Left lobe of liver (tissue), 2 donors: ENCODE measurements at places on chromosomes 16 and 17.

DNA sequence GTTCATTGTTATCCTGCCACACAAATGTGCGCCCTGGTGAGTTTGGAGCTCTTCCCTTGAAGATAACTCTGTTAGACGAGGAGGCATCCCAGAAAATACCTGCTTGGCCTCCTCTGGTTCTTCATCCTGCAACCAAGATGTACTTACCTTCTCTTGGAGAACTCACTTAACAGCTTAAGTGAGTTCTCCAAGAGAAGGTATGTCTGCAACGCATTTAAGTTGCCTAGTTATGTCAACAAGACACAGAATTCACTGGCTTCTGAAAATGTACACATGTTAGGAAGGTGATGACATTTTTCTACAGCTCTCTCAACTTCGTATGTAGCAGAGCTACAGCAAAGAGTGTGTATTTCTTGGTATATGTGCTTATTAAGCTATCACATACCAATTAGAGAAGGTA, 78.6 kb upstream of the NOG start:
- DNase-seq = no peak

GRCh38 chr16:23368469-23368868, 66.4 kb downstream of the SCNN1B start:
- DNase-seq = no peak

GRCh38 chr16:2244926-2245795, 6.2 kb downstream of the ECI1 start:
- no peak for DNase-seq

DNA sequence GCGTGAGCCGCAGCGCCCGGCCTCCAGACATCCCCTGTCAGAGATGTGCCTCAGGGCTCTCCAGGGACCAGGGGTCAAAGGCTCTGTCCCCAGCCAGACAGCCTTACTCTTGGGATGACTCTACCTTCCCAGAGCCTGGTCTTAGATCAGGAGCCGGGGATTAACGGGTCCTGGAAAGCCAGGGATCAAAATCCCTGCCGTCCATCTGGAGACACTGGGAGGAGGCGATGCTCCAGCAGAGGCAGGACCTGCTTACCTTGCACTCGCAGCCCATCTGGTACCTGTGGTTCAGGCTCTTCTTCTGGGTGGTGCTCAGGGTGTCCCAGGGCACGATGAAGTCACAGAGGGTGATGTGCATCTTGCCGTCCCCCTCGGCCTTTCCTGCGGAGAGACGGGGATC, 16.7 kb upstream of the USP36 start:
- no peak for DNase-seq

DNA sequence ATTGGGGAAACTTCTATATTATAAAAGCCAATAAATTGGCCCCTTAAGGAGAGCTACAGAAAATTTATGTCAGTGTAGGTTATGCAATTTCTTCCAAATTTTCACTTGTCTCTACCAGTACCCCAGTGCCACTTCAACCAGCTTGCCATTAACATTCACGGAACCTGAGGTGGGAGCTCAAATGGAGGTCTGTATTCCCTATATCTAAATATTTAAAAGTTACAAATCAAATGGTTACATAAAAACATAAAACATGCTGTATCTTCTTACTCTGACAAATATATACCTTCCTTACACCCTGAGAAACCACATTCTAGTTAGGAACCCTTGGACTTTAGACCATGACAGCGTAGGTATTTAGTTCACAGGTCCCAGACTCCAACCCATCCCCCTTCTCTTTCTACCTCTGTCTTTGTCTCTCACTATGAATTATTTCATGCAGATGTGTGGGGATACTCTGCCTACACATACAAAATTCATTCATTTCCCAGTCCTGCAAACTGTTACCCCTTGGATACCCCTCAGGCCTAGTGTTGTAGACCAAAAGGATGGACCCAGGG, 127.8 kb upstream of the PMFBP1 start:
- no peak for DNase-seq

- DNase-seq = no peak
These were observed 8.7 kb downstream of the CORO7 start for GRCh38 chr16:4407543-4408322.

DNA sequence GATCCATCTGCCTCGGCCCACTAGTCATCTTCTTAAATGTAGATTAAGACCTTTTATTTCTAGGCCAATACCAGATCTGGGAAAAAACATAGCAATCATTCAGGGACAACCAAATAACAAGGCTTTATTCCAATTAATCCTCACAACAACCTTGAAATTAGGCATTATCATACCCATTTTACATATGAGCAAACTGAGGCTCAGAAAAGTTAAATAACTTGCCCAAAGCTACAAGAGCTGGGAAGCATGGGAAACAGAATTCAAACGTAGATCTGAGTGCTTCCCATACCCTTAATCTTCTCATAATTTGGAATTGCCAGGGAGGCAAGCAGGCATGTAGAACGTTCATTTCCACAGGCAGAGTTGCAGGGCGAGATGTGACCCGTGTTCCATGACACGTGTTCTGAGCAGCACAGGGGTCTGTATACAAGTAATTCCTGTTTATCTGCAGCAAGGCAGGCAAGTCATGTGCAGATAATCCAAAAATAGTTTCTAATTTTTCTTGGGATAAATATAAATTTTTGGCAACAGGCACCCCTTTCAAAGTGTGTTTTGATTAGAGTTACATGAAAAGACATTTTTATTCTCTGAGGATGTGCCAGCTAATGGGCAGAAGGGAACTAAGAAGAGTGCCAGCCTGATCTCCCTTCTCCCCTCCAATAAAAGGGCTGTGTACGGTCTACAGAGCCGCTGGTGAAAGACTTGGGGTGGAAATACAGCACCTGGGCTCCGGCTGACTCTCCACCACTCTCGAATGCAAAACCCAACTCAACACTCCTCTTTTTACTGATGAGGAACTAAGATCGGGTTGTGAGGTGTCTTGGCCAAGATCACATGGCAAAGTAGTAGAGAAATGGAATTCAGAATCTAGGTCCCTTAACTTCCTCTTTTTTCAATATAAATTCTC, 27.7 kb upstream of the MYOCD start:
- DNase-seq = no peak

DNA sequence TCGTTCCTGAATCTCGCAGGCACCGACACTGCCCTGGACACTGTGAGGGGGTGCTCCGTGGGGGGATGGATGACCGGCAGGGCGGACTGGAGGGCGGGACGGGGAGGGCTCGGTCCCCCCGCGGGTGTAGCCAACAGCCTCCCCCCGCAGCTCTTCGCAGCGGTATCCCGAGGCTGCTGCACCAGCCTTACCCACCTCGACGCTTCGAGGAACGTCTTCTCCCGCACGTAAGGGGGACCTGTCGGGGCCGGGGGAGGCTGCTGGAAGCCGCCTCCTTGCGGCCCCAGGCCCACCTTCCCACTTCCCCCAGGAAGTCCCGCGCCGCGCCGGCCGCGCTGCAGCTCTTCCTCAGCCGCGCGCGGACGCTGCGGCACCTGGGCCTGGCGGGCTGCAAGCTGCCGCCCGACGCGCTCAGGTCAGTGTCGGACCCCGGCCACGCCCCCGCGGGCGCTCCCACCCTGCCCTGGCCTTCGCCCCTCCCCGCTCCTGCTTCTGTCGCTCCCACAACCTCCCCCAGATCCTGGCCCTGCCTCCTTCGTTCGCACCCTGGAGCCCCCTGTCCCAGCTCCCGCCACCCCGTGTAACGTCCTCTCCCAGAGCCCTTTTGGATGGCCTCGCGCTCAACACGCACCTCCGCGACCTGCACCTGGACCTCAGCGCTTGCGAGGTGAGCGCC, 3.3 kb downstream of the CARMIL2 start:
- no peak for DNase-seq

- no peak for DNase-seq
These were observed 171.2 kb downstream of the ZNF423 start for GRCh38 chr16:49684696-49685095.

DNA sequence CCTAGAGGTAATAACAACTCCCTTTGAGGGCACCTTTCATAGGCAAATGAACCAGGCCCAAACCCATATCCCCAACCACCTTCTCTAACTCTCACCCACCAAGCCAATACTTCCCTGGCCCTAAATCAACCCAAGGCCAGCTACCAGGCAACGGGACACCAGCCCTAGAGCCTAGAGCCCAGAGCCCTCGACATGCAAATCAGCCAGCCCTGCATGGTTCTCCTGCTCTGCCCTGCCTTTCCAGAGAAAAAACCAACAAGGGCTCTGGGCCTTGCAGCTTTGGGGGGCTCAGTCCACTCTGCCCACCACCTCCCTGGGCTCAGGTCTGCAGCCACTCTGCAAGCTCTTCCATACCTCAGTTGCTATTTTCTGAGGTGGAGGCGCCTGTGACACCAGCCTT, 55.0 kb downstream of the PITPNM3 start:
- no peak for DNase-seq

- DNase-seq = no peak
These were observed 10.7 kb upstream of the SMTNL2 start for GRCh38 chr17:4573669-4574068.

GRCh38 chr16:10752843-10753523, 9.3 kb downstream of the NUBP1 start:
- no peak for DNase-seq

GRCh38 chr16:4723071-4723767, 10.9 kb downstream of the ANKS3 start:
- no peak for DNase-seq

DNA sequence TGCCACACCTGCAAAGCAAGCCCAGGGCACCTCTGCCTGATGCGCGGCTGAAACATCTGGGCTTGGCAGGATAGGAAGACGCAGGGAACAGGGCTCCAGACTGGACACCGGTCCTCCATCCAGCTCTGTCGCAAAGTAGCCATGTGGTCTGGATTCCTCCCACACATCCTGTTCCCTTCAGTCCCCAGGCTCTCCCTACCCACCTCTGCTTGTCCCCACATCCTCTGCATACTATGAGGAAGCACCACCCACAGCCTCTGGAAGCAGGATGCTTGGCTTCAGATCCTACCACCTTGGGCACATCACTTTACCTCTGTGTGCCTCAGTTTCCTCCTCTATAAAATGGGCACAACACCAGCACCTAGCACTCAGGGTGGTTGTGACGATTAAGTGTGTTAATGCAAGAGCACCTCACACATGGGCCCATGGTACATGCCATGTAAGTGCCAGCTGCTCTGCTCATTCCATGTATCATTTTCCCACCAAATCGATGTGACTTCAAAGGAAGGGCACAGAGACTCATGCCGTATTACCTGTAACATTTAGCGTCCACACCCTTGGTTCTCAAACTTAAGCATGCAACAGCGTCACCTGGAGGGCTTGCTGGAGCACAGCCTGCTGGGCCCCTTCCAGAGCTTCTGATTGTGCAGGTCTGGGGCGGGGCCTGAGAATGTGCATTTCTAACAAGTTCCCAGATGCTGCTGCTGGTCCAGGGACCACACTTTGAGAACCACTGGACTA, 138.6 kb upstream of the SDK2 start:
- no peak for DNase-seq

GRCh38 chr16:73601911-73602310, 554.0 kb upstream of the ZFHX3 start:
- no peak for DNase-seq

DNA sequence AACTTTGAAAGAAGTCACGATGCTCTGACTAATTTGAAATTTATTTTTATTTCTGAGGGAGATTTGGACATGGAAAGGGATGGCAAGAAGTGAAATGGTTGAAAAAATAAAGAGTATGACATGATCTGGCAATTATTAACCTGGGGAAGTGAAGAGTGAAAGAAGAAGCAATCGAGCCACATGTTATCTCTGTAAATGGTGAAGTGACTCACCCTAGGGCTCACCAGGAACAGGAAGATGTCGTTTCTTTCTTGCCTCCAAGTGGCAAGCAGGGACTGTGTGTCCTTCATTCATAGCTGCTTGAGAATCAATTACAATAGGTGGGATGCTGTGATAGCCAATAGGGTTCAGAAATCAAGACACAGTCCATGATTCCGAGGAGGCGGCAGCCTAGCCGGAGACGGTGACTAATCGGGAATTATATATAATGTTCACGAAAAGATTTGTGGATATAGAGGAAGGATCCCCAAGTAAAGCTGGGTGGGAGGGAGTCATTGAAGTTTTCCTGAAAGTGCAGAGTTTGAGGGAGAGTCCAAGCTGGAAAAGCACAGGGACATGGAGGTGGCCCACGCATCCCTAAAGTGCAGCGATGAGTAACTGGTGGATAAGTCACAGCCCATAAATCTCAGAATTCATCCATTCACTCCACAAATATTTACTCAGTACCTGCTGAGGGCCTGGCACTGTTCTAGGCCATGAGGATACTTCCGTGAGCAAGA, 18.2 kb upstream of the KRT20 start:
- DNase-seq = no peak

DNA sequence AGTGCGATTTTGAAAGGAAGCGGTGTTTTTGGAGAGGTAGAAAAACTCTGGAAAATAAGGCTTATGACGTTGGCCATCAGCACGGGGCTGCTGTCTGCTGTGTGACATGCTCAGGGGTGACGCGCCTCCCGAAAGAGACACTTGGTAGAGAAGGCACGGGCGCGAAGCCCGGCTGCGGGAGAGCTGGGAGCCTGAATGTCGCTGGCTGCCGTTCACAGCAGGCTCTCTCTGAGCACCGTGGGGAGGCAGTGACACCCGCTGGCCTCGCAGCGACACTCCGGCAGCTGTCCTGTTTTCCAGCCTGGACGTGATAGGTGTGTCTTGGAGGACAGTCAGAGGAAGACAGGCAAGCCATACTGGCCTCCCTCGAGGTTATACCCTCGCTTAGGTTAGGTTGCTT, 759.1 kb upstream of the RBFOX1 start:
- no peak for DNase-seq

DNA sequence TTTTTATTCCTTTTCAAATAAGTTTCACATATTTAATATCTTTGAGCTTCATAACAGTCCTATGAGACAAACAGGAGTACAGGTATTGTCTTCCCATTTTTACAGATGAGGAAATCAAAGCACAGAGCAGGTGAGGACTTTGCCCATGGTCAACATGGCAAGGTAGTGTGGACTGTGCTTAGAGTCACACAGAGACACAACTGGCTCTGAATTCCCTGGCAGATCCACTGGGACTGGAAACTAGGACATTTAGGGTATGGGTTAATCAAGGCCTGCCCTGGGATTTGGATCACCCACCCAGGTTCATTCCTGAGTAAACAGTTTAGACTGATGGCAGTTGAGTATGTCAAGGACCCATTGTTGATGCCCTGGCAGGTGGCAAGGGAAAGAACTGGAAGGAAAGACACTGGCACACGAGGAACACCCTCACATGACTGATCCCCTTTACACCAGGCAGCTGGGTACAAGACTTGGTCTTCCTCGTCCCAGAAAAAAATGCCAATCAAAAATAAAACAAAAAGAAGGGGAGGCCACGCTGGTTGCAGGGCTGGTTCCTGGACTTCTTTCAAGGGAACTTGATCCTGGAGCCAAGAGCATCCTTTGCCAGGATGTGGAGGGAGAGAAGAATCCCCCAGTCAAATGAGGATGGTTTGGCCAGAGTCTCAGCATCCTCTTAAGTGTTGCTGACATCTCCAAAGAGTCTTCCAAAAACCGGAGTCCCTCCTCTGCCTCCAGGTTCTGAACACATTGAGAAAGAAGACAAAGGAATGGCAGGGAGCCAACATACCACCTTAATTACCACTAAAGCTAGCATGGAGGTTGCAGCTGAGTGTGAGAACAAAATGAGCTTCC, 34.9 kb downstream of the CHD9 start:
- DNase-seq = peak; percentile 90

GRCh38 chr16:86991679-86992078, 325.5 kb downstream of the C16orf95 start:
- DNase-seq = no peak

- DNase-seq = no peak
These were observed 2.9 kb upstream of the FOXF1 start for GRCh38 chr16:86507173-86508027.

GRCh38 chr16:70604407-70605282, 41.7 kb upstream of the IL34 start:
- no peak for DNase-seq
